ENCODE measurements at places on chromosomes 1 and 21.

DNA sequence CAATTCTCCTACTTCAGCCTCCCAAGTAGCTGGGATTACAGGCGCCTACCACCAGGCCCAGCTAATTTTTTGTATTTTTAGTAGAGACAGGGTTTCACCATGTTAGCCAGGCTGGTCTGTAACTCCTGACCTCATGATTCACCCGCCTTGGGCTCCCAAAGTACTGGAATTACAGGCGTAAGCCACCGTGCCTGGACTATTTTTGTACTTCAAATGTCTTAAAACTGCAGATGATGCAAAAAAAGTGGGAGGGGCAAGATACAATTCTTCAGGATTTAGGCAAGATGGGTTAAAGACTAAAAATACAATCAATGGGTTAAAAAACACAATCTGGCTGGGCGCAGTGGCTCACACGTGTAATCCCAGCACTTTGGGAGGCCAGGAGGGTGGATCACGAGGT lies 4.7 kb downstream of the SCAF4 start:
- no peak for DNase-seq

GRCh38 chr21:16492892-16493291 lies 763.1 kb downstream of the USP25 start:
- no peak for DNase-seq

- DNase-seq = no peak
Measured at GRCh38 chr21:36524477-36524876, 44.6 kb upstream of the CLDN14 start.

GRCh38 chr1:173506437-173506836 lies 29.3 kb downstream of the PRDX6 start:
- DNase-seq = no peak

DNA sequence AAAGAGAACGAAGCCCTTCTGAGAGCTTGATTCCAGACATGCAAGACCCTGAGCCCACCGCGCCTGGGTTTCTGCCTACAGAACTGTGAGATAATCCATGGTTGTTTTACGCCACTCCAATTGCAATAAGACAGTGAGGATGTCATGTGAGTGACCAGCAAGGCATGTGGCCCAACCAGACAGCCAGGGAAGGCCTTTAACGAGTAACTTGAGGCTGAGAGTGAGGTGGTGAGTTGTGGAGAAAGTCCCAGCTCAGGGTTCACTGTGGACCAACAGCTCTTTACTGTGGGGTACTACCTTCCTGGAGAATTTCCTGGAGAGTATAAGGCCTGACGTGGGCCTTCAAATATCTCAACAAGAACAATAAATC lies 153.9 kb downstream of the ETS2 start:
- DNase-seq = no peak

- no peak for DNase-seq
Measured at GRCh38 chr1:222994511-222995235, 148.4 kb downstream of the TLR5 start.

DNA sequence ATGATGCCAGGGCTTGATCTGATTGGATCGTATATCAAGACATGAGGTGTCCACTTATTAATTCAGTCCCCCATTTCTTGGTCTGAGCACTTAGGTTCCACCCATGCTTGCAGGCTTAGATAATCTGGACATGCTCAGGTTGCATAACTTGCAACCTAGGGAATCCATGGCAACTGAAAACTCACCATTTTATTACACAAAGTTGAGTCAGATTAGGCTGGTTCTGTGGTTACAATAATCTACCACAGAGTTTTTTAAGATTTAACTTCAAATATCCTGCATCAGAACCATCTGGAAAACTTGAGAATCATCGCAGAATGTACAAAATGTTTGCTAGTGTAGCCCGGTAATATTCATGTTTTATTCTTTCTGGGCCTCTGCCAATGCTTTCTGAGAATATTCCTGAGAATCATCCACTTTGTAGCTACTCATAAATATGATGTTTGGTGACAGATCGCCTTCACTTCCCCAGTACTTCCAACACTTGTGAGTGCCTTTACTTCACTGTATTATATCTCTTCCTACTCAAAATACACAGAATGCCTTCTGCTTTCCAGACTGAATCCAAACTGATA lies 707.2 kb upstream of the ADAMTS5 start:
- no peak for DNase-seq

DNA sequence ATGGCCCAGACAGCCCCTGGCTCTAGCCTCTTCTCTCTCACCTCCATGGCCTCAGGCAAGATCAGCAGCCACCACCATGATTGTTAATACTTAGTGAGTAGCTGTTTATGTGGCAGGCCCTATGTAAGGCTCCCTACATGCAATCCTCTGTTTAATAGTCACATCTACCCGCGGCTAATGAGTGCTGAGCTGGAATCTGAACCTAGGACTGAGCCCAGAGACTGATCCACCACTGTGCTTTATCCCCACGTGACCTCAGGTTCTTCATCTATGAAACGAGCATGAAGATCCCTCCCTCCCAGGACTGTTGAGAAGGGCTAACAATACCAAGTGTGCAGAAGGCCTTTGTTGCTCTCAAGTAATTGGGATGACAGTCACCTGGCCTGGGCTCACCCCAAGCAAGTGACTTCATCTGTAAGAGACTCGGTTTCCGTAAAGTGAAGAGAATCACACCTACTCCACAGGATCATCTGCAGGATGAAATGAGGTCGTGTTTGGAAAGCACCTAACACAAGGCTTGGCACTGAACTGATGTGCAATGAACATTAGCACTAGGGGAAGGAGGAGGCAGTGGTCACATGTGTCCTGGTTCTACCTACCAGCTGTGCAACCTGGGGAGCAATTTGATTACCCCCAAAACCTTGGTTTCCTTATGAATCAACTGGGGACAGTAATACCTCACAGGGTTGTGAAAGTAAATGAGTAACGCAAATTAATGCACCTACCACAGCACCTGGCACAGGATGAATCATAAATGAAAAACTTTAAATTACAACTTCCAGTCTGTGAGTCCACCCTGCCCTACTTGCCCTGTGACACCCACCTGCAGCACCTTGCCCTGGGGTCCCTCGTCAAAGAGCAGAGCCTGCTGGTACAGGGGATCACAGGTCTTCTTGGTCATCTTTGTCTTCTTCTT lies 37.2 kb downstream of the RIMS3 start:
- DNase-seq = no peak

- no peak for DNase-seq
Measured at GRCh38 chr1:98749152-98749756, 87.7 kb downstream of the SNX7 start.

GRCh38 chr1:64960731-64961130 lies 5.6 kb downstream of the JAK1 start:
- no peak for DNase-seq

DNA sequence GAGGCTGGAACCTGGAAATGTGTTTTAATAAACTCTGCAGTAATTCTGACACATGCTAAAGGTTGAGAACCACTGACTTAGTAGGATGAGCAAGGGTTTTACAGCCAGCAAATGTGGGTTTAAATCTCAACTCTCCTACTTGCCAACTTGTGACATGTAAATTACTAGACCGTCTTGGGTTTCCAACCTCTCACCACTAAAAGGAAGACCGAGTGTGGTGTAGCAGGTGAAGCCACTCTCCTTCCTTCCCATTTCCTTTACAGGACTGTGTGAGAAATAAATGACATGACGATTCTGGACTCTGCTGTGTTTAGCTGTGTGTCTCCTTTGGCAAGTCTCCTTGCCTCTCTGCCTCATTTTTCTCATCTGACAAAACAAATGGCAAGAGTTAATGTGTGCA lies 49.5 kb upstream of the DNAJC6 start:
- DNase-seq = no peak

- DNase-seq = no peak
Measured at GRCh38 chr1:13730751-13731482, 30.9 kb downstream of the PRDM2 start.

GRCh38 chr1:57887964-57888491 lies 464.2 kb upstream of the DAB1 start:
- no peak for DNase-seq

DNA sequence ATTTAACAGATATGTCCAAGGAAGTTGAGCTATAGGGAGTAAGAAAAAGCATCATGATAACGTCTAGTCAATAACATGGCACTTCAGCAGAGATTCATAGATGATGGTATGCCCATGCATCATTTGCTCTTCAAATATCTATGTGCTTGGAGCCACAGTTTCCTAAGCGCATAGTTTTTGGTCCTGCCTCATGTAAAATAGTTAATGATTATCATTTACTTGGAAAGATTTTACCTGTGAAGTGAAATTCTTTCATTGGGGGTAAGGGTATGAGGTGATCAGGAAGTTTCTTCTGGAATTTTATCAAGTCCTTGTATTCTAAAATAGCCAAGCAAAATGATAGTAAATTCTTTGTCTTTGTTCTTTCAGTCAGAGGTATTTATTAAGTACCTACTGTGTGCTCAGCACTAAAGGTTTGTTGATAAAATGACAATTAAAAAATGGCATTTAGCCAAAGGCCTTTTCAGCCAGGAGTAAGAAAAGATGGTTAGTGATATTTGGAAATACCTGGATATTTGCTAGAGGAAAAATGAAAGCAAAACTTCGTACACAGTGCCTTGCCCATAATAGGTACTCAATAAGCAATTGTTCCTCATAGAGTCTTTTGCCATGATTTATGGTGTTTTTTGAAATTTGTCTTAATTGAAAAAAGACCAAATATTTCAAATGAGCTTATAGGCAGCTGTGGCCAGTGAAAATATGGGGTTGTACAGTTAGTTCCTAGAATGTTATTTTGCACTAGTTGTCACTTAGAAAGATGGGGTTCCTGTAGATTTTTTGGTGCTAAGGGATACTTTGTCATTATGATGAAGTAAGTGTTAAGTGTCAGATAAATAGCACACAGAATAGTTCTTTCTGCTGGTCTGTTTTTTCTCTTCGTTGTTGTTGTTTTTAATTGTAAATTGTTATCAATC lies 13.1 kb downstream of the PDIK1L start:
- no peak for DNase-seq

DNA sequence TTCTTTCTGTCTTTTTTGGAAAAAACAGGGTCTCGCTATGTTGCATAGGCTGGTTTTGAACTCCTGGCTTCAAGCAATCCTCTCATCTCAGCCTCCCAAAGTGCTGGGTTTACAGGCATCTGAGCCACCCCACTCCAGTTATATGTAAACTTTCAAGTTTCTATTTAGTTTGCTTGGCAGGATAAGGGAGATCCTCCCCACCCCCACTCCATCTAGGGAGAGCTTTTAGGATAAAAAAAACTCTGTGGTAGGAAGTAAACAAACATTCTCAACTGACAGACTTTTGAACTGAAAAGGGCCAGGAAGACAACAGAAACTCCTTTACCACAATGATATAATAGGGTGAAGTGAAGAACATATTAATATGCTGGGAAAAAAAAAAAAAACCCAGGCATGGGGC lies 41.0 kb upstream of the ZNF326 start:
- DNase-seq = no peak

DNA sequence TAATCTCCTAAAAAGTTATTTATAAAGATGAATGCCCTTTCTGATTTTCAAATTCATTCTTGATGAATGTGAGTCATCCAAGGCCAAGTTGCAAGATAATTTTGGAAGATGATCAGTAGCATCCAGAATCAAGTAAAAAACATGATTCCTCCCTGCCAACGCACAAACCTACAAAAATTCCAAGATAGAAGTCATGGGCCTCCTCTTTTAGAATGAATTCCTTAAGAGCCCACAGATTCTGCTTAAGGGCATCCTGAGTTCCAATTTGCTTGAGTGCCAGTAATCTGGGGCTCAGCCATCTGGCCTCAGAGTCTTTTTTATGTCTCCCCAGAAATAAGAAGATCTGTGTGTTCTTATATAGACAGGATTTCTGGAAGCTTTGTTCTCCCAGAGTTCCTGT lies 23.2 kb upstream of the SPATA6 start:
- no peak for DNase-seq

DNA sequence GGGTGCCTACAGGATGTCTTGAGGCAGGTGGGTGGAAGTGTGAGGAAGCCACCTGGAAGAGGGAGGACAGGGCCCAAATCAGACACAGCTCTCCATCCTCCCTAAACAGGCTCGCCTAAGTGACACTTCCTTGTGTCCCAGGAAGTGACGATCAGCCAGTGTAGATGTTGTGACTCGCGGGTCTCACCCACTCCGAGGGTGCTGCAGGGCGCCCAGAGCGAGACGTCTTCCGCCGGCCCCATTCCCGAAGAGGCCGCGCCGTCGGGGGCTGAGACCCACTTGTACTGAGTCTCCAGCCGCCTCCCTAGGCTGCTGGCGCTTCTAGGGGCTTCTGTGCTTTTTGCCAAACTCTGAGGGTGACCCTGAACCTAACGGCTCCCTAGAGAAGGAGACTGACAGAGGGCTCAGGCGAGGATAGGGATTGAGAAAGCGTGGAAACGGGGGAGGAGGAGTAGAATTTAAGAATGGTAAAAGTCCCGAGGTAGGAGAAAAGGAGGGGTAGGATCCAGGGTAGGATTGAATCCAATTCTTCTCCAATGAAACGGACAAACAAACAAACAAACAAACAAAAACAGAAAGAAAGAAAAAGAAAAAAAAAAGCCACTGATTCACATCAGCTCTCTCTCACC lies 543 bp upstream of the MARK1 start:
- DNase-seq = peak; percentile 17

DNA sequence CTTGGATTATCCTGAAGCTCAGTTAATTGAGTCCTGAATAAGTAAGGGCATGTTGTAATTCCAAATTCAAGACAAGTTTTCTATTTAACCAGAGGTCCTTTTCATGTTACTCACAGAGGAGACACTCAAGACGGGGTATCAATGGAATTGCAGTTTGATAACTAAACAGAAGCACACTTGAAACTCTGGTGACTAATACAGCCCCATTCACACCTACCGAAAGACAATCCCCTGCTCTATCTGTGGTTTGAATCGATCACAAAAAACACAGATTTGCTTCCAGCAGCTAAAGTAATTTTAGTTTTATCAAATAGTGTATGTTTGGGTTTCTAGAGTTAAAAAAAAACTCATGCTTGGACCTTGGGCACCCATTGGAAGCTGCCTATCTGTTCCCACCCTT lies 60.4 kb downstream of the TEX35 start:
- no peak for DNase-seq

DNA sequence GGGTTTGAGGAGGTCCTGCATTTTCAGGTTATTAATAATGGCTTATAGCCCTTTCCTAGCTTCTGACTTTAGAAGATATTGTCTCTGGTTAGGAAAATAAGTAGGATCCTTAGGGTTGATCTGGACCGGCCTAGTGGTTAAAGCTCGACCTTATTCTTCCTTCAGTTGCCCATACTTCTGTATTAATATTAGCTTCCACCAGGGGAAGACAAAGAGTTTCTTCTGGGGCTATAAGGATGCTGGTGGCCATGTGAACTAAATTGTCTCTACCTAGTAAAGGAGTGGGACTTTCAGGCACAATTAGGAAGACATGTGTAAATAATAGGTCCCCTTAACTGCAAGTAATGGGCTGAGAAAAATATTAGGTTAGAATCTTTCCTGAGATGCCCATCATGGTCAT lies 20.6 kb upstream of the FCGR2A start:
- no peak for DNase-seq

DNA sequence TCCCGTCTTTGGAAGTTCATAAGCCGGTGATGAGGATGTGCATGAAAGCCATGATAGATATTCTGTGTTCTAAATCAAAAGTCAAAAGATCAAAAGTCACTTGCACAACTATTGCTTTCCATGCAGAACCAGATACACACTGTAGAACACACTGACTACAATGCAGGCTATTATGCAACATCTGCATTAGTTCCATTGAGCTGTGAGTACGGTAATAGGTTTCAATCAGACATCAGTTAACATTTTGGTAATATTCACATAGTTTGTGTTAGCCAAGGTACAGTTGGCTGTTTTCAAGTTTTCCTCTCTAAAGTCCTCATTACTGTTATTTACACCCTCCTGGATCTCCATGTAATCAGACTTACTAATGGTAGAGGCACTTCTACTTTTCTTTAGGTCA lies 3.1 kb downstream of the KCNA2 start:
- DNase-seq = no peak
